CD4-positive, CD25-positive, alpha-beta regulatory T cell (primary cell): ENCODE measurements at places on chromosomes 11 and 22. TPM values are rescaled to one million over a fixed set of nuclear protein-coding genes. Genes with fewer than 3 reads are reported as not detected.

DNA sequence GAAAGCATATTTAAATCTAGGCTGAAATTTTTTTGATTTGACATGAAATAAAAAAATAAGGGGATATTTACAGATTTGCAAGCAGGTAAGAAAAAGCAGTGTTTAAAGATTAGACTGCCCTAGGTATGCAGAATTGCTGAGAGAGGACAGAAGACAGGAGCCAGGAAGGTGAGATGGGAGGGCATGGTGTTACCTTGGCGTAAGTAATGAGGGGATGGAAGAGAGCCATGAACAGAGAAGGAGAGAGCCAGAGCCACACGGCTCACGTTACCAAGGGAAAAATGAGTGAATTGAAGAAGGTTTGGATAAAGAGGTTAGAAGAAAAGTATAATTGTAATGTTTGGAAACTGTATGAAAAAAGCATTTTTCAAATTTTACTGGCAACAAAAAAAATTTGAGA, 904.3 kb downstream of the OPCML start:
- H3K4me1 ChIP-seq: no peaks in the 10 kb centered on the region
- DNase-seq: no peak

- peaks cover 2% of the 10 kb centered on the region for H3K27me3 ChIP-seq
- no peak for DNase-seq
- H3K27ac ChIP-seq: no peak overlapping the region
- H3K4me1 ChIP-seq: peaks cover 3% of the 10 kb centered on the region
Observed at GRCh38 chr22:49738566-49738965, 89.1 kb downstream of the BRD1 start.

- H3K27me3 ChIP-seq: peaks cover 5% of the 10 kb centered on the region
- no peak overlapping the region for H3K27ac ChIP-seq
- H3K4me3 ChIP-seq: no peak overlapping the region
- no peak for DNase-seq
- H3K36me3 ChIP-seq: no peaks in the 10 kb centered on the region
Observed at GRCh38 chr11:10322401-10322800, 17.5 kb downstream of the ADM start.

- H3K4me3 ChIP-seq: no peak overlapping the region
- H3K36me3 ChIP-seq: no peaks in the 10 kb centered on the region
- DNase-seq: no peak
- no peak overlapping the region for H3K27ac ChIP-seq
- no peaks in the 10 kb centered on the region for H3K4me1 ChIP-seq
- peaks cover 8% of the 10 kb centered on the region for H3K27me3 ChIP-seq
Observed at GRCh38 chr11:17700991-17701390, 18.4 kb upstream of the MYOD1 start.

- H3K27me3 ChIP-seq: no peaks in the 10 kb centered on the region
- peaks cover 28% of the 10 kb centered on the region for H3K4me1 ChIP-seq
- no peaks in the 10 kb centered on the region for H3K36me3 ChIP-seq
- H3K27ac ChIP-seq: no peak overlapping the region
Observed at GRCh38 chr11:75145972-75146519, 4.9 kb upstream of the SLCO2B1 start.

Gene OR6T1
- polyA plus RNA-seq: not detected

Gene SUSD2
- not detected for polyA plus RNA-seq
